NAMALWA (cell line): ENCODE measurements at places on chromosomes 1 and 21.

GRCh38 chr1:192545896-192546521 is 29.6 kb upstream of the RGS1 start:
- peak; percentile 76 for DNase-seq

GRCh38 chr1:116152577-116152943 is 41.4 kb downstream of the MAB21L3 start:
- no peak for DNase-seq

GRCh38 chr1:8985915-8986813 is 40.1 kb downstream of the SLC2A7 start:
- no peak for DNase-seq

GRCh38 chr1:7931446-7931812 is 9.2 kb downstream of the TNFRSF9 start:
- no peak for DNase-seq

- DNase-seq: no peak
These were observed 25.3 kb upstream of the IFI16 start for GRCh38 chr1:158984386-158984785.

GRCh38 chr1:168114845-168115244 is 21.9 kb downstream of the GPR161 start:
- DNase-seq: no peak

DNA sequence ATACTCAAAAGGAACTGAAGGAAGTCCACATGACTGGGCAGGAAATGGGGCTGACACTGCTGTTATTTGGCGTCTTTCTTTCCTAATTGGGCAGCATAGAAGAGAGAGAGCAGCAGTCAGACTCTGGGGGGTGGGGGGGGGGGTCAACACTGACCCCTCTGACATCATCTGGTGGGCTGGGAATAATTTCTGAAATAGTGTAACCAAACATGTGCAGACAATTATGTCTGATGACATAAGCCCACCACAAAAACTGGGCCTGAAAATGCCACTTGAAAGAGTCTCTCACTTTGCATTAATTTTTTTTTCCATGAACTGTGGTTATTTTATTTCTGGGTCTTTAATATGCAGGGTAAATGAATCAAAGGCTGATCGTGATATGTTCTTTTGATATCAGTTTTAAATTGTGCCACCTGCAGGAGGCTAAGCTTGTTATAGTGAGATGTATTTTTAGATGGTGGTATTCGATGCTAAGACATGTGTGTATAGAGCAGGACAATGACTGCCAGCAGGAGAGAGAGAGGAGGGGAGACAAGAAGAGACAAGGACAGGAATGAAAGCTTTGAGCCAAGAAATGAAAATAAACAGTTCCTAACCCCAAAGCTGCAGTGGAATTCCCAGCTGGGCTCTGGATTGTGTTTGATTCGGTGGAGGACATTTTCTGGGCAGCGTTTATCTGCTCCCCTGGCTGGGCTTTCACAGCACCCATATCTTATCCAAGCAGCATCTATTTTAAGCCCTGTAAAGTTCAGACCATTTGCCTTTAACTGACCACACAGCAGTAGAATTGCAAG is 264.7 kb downstream of the PBX1 start:
- DNase-seq: no peak

DNA sequence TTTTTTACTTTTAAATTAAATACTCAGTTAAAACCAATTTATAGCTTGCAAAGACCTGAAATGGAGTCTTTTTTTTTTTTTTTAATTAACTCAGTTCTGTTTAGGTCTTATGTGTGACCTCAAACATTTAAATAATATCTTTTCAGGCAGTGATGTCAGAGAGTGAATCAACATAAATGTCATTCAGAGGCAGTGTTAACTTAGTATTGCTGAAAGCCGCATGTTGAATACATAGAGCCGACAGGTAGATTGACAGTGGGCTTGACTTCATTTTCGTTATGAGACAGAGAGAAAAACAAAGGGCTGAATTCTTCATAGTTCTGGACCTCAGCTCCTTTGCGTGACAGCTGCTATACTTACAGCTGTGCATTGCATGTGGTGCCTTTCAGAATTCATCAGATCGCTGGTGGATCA is 51.5 kb downstream of the PRDM2 start:
- peak; percentile 43 for DNase-seq

DNA sequence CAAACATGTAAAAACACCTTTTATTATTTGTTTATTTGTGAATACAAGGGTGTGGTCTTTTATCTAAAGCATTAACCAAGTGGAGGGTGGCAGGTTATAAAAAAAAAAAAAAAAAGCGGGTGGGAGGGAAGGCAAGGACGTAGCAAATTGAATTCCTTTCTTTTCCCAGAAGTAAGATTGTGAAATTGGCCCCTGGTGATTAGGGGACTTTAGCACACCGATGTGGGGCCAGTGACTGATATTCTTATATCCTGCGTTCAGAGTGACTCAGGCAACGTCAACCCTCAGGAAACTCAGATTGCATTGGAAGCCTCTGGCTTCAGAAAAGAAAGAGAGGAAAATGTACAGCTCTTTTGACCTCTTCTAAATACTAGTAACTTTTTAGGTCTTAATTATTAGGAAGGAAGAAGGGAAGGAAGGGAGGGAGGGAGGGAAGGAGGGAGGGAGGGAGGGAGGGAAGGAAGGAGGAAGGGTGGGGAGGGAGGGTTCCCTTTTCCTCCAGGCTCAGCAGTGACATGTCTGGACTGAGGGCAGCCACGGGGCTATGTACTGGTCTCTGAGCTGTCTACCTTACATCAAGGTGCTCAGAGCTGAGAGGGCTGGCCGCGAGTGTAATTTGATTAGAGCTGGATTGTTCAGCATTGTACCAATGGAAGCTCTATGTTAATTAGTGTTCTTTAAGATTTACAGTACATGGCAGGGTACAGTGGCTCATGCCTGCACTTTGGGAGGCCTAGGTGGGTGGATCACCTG is 30.2 kb downstream of the EVA1C start:
- DNase-seq: no peak

DNA sequence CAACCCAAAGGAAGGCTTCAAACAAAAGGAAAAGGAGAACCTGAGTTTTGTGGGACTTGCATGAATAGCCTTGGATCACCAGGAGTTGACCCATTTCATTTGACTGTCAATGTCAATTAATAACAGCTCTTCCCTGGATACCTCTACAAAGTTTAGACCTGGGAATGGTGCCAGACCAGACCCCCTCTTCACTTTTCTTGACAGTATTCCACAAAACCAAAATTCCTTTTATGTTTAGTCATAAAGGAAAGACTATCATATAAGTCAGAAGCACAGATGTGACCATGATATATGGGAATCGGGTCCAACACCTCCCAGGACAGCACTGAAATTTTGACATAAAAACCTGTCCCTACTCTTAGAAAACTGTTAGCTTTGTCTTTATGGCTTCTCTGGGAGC is 191.8 kb downstream of the LYPLAL1 start:
- no peak for DNase-seq

- no peak for DNase-seq
These were observed 970.6 kb downstream of the NCAM2 start for GRCh38 chr21:21968810-21969209.

GRCh38 chr1:25161981-25162380 is 70.3 kb downstream of the SYF2 start:
- no peak for DNase-seq

DNA sequence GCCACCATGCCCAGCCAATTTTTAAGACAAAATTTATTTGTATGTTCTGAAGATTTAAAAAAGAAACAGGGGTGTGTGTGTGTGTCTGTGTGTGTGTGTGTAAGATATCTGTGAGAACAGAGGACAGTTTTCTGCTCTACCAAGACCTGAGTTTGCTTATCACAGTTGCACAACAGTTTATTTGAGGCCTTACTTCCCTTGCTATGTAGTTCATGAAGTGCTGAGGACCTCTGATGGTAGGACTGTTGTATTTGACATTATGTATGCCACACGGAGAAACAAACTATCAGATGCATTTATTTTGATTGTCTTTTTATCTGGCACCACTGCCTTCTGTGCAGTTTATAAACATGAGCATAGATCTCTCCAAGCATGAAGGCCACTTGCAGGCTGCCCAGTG is 355.2 kb downstream of the PBX1 start:
- no peak for DNase-seq

- no peak for DNase-seq
These were observed 235.9 kb downstream of the FAM72C start for GRCh38 chr1:143735764-143736461.

DNA sequence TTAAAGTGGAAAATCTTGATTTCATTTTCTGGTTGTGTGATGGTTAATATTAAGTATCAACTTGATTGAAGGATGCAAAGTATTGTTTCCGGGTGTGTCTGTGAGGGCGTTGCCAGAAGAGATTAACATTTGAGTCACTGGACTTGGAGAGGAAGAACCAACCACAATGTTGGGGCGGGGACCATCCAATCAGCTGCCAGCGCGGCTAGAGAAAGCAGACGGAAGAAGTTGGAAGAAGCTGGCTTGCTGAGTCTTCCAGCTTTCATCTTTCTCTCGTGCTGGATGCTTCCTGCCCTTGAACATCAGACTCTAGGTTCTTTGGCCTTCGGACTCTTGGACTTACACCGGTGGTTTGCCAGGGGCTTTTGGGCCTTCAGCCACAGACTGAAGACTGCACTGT is 832.6 kb upstream of the TMPRSS15 start:
- no peak for DNase-seq

- peak; percentile 47 for DNase-seq
These were observed 216.0 kb downstream of the DYRK1A start for GRCh38 chr21:37582590-37582989.

- no peak for DNase-seq
These were observed 67.1 kb upstream of the PTGFRN start for GRCh38 chr1:116842654-116843053.

- no peak for DNase-seq
These were observed 50.0 kb downstream of the KCNAB2 start for GRCh38 chr1:6095511-6096242.

GRCh38 chr1:64356636-64357256 is 113.2 kb upstream of the CACHD1 start:
- DNase-seq: no peak

DNA sequence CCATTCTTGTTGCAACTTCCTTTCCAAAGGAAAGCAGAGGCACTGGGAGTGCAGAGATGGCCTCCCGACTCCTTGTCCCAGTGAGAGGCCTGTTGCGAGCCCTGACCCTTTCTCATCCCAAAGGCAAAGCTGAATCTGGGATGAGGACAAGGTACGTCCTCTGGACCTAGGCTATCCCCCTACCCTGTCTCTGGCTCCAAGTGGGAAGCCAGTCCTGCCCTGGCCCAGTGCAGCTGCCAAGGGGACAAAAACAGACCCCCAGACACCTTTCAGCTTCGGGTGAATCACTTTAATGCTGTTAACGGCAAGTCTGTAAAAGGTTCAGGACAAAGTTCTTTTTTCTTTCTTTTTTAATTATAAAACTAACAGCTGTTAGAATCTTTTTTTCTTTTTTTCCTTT is 2.5 kb downstream of the TSSK3 start:
- no peak for DNase-seq

DNA sequence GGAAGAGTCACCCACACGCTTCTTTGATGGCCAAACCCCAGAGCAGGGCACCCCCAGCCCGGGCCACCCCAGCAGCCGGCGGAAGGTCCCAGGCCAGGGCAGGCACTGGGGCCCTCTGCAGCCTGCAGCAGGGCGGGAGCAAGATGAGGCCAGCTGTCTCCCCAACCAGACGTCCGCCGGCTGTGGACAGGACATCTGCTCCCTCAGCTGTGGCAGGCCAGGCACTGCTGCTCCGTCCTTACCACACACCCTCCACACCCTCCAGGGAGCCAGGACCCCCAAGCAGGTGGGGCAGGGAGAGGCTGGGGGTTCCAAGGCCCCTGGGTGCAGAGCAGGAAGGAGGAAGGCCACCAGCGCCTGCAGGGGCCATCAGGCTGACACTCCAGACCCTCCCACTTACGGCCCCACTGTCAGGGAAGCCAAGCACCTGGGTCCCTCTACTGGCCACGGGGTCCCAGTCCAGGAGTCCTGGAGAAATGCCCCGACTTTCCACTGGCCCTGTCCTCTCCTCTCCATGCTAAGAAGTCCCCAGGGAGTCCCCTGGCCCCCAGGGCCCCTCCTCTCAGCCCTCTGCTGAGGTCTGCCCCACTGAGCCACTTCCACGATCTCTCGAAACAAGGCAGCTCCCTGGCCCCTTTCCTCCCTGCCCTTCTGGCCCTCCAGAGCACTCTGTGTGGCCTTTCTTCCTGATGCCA is 5.6 kb downstream of the WNT9A start:
- no peak for DNase-seq

DNA sequence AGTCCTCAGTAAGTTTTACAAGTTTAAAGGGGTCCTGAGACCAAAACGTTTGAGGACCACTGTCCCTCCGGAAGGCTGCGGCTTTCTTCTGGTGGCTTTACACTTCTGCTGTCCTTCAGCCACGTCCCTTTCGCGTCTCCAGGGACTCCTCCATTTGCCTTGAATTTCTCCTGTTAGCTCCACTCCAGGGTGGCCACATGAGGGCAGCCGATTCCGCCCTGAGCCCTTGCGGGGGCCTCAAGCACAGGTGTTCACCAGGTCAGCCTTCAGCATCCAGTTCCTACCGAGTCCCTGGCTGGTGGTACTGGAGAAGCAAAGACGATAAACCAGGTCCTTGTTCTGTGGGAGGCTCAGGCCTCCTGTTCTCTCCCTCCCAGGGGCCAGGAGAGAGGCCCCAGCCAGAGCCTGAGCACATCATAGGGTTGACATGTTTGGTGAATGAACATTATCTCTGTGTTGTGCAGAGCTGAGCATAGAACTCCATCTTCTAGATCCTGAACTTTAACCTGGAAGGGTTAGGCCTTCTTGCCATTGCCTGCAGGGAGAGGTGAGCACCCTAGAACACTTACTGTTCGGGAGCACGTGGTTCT is 27.4 kb upstream of the COQ8A start:
- DNase-seq: no peak

DNA sequence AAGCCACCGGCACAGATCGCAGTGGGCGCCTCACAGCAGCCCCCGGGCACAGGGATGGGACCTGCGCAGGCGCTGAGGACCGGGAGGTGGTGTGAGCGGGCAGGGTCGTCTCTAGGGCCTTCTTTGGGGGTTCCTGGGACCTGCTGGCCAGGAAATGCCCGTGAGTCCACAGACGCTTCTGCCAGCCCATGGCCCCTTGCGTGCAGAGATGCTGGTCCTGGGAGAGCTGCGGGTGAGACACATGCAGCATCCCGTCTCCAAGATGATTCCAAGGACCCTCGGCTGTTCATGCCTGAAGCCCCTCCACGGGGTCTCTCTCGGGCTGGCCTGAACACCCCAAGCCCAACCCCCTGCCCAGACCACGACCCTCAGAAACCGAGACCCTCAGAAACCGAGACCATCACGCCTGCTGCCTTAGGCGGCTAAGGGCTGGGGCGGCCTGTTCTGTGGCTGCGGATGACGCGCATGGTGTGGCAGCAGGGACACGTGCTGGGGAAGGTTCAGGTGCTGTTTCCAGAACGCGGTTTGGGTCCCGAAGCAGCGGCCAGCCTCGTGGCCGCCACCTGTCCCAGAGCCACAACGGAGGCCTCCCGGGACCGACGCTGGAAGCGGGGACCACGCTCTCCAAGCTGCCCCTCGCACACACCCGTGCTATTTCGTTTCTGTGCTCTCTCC is 23.0 kb downstream of the CFAP74 start:
- DNase-seq: no peak

- DNase-seq: no peak
These were observed 96.2 kb upstream of the IRF2BP2 start for GRCh38 chr1:234706199-234706598.

DNA sequence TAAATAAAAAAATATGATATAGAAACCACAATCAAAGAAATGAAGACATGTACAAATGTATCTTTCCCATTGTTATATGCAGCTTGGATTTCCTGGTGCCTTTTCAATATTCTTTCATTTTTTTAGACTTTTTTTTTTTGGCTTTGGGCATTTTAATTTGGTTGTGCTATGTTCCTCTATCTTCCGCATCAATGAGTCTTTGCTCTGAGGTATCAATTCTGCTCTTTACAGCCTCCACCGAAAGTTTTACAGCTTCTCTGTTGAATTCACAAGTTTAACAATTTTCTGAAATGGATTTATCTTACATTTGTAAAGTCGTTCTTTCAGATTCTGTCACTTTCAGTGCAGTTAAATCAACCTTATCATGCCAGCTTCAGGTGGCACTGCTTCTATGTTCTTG is 50.5 kb downstream of the OMA1 start:
- DNase-seq: no peak
